ENCODE measurements at places on chromosomes 7 and 10. TPM values are rescaled to one million over a fixed set of nuclear protein-coding genes. Genes with fewer than 3 reads are reported as not detected.

DNA sequence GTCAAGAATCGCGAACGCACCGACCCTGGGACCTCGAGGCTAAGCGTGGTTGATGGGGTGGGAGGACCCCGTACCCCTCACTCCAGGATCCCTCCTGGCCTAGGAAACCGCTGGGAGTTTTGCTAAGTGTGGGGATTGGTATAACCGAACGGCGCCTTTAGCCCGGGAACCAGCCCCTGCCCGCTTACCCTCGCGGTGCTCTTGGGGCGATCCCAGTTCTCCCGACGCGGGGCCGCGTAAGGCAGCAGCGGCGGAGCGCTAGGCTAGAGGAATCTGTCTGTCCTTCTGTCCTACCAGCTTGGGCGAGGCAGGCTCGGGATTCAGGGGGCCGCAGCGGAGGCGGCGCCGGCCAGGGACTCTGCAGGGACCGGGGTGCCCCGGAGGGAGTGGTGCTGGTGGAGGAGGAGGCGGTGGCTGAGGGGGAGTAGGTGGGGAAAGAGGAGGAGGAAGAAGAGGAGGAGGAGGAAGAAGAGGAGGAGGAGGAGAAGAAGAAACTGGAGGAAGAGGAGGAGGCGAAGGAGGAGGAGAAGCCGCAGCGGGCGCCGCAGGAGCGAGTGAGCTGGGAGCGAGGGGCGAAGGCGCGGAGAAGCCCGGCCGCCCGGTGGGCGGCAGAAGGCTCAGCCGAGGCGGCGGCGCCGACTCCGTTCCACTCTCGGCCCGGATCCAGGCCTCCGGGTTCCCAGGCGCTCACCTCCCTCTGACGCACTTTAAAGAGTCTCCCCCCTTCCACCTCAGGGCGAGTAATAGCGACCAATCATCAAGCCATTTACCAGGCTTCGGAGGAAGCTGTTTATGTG lies 439 bp upstream of the EMX2 start:
- peak; percentile 69 for DNase-seq

GRCh38 chr10:10055656-10056442 lies 961.8 kb upstream of the CELF2 start:
- DNase-seq, result peak; percentile 25

Gene GARIN1A
- 0.48 TPM for total RNA-seq

Gene NCF1
- total RNA-seq, result 46.2 TPM

Gene CHAT
- total RNA-seq, result not detected

DNA sequence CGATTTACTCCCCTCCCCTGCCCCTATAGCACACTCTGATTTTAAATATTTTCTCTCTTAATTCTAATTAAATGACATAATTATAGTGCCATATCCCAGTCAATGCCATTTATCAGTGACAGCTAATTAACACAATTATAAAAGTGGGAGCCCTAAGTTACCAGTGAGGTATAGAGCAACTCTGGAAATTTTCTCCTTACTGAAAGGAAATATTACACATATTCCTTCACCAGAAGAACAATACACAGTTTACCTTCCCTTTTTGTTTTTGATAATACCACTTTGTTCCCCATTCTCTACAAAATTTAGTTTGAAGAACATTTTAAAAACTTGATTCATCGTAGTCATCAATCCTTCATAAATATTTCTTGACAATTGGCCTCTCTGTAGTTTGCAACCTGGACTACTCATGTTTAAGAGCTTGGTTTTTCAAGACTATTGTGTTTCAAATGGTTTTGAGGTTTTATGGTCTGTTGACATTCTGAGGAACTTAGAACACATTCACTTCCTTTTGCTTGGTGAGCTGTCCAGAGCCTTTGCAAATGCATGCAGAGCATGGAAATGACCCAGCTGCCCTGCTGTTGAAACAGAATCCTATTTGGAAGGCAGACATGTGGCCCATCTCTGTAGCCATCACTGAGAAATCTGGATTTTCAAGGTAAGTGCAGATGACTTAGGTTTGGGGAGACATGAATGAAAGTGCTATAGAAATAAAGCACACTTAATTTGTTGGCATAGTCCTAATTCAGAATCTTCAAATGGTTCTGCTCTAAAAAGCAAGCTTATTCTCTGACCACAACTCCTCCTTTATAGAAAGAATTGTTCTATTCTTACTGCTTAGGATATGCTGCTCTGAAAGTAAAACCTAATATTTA lies at the start of gene GPR141:
Gene GPR141, plus strand, starts transcription at position 521 of the 875 bp plus-strand sequence. CDS start 56,628 bp downstream, outside the sequence.
- DNase-seq, result peak; percentile 80
